ENCODE measurements at places on chromosomes 3 and 15.

DNA sequence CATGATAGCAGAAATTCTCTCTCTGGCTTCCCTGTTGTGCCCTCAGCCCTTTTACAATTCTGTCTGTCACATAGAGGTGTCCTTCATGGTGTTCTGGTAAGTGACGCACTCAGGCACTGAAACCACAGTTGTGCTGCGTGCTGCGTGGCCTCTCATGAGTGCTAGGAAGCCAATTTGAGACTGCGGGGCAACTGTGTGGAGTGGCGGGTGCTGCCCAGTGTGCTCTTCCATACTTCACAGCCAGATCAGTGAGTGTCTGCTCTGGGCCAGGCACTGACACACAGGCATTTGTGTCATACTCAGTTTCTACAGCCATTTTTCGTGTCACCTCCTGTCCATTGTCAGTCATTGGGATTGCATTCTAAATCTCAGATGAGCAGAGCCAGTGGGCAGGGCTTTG, 133.1 kb upstream of the PLXNA1 start:
- DNase-seq = no peak

DNA sequence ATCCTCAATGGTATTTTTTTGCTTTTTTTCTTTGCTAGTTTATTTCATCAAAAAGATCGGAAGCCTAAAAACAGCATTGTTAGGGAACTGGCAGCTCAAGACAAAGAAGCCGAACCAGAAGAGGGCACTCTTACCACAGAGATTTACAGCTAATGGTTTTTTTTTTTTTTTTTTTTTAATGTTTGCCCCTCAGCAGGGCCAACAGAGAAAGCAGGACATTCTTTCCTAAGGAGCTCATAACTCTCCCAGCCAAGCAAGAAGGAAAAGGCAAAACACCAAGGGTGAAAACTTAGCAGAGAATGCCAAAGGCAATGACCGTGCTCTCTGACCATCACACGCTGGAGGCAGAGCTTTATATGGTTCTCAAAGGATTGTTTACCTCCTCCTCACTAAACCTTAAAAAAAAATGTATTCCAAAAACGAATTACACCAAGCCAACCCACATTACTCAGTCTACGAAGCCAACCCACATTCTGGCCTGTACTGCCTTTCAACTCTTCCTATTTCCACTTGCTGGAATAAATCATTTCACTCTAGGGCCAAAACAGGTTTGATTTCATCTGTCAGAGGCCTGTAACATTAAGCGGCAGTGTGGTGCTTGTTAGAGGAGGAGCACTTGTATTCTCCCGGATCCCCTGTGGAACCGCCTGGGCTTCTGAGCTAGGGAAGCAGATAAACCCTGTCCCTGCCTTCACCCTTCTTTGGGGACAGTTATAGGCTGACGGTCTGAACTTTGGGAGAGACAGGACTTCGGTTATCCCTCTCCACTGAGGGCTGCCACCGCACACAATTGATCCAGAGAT, 35.6 kb upstream of the GYG1 start:
- peak; percentile 87 for DNase-seq

DNA sequence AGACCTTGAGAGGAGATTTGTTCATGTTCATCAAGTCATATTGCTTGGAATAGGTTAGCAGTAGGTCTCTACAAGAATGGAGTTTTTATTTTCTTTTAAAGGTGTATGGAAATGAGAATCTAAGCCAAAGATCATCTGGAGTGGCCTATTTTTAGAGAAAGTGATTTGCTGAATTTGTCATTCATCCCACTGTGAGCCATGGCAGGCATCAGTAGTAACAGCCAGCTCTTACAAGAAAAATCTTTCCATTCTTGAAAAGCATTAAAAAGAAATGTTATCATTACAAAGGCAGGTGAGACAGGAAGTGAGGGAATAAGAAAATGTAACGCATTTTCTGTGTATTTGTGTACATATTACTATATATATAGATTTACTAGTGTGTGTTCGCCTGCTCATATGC, 29.6 kb downstream of the STAC start:
- no peak for DNase-seq

DNA sequence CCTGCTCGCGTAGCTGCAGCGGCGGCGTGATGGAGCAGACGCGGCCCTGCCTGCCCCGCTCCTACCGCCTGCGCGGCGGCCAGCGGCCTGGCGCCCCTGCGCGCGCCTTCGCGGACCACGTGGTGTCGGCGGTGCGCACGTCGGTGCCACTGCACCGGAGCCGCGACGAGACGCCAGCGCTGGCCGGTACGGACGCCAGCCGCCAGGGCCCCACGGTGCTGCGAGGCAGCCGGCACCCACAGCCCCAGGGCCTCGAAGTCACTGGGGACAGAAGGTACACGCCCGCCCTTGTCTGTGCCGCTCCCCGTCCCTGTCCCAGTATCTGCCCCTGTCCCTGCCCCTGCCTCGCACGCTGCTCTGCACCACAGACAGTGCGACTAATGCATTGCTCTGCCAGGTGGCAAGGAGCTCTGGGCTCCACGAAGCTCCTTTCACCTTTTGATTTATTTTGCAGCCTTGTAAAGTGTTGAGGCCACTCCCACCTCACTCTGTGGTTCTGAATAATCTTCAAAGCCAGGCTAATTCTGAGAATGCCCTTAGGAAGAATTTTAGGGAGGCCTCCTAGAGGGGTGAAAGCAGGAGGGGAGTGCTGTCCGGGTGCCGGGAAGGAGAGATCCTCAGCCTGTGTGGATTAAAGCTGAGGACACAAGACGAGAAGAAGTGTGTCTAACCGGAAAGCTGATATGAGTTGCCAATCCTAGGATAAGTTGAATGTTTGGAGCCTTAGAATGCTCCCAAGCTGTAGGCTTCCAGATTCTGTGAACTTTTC, 100.0 kb downstream of the THSD4 start:
- no peak for DNase-seq

- peak; percentile 25 for DNase-seq
These were observed 112.1 kb upstream of the TMEM108 start for GRCh38 chr3:132926098-132926497.

All from endothelial cell of umbilical vein (primary cell).